ENCODE measurements at places on chromosomes 2 and 18.

DNA sequence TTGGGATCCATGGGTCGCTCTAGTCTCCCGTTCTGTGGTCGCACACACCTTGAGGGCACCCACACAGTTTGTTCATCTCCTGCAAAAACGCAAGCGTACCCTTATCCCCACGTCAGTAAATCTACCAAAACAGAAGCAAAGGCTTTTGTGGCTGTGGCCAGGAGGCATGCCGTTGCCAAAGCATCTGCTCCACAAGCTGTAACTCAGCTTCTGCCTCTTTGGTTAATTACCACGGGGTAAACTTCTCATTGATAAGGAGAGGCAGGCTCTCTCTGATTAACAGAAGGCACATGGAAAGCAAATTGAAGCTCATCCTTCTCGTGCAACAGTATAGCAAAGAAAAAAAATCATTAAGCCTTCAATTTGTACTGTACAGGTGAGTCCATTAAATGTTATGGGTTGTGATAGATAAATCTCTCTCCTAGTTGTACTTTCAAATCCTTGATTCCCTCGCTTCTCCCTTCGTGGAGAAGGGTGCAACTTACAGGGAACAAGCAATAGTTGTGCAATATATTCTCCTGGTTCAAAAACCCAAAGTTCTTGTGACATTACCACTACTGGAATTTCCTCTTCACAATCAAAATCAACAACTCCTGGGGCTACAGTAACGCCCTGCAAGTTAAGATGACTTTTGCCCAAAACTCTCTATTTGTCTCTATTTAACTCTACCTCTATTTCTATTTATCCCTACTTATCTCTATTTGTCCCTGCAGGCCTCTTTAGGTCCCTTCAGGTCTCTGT, 10.3 kb downstream of the PECR start:
- no peak for DNase-seq

DNA sequence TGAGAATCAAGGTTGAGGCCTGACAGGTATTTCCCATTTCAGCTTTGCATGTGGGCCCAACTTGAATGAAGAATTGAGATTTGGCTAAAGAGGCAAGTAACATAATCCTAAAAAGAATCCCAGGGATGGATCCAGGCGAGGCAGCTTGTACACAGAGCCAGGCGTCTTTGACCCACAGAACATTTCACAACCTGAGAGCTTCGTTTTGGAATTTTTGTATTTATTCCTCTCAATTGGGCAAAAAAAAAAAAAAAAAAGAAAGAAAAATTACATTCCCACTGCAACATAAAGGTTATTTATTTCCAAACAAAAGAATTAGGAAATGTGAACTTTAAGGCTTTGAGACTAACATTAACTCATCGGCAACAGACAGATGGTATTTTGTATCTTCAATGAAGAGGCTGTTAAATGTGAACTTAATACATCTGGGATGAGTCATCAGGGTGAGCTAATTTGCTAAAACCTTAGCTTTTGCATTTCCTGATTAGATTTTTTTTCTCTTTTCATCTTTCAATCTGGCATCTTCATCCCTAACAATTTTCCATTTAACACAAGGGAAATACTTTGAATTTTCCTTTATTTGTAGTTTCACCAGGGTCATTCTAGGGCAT, 478.5 kb upstream of the TNP1 start:
- no peak for DNase-seq

DNA sequence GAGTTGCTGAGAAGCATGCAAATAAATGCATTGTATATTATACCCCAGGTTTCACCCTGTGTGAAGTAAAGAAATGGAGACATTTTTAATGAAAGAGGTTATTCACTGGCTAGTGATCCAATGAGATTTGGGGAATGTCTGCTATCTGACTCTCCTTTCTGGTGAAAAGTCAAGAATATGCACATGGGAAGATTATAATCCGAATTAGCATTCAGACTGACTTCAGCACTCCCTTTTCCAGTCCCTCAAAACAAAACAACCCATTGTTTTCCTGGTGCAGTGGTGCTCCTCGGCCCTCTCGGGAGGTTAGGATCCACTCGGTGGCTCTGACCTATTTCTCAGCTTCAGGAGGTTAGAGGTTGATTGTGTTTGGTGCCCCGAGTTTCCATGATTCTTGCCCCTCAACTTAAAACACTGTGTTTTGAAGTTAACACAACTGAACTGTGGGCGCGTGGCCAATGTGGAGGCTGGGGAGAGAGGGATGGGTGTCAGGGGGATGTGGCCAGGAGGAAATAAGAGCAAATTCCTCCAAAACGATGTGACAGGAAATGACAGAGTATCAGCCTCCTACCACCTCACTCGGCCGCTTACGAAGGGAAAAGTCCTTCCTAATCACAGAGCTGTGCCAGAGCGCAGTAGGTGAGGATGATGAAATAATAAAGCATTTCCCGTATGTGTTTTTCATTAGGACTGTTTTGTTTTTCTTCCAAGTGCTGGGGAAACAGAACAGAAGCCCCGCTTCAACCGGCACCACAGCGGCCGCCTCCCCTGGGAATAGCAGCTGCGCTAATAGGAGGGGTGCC, 440.1 kb downstream of the MTX2 start:
- DNase-seq: no peak

DNA sequence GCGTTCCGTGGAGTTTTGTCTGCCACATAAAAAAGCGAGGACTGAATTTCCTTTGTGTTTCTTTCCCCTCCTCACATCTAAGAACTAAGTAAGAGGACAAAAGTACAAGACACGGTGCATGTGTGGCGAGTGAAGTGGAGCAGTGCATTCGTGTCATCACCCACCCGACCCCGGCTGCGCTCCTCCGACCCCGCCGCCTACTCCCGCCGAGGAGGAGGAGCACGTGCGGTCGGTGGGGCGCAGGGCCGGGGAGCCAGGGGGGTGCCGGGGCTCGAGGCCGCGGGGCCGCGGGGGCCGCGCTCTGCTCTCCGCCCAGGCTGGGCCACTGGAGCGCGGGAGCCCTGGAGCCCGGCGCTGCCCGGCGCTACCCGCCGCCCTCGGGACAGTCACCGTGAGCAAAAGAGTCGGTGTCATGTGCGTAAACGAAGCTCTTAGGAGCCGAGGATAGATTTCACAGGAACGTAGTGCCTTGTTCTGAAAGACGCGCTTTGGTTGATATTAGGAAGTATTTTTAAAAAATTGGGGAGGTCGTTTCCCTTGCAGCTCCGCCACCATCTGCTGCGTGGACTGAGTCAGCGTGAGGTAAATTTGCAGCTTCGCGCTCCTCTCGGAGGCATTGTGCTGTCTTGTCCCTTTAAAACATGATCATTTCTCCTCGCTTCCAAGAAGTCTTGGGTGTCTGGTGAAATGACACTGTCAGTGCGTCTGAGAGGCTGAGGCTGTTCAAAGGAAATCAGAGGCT, 11.0 kb downstream of the TBR1 start:
- no peak for DNase-seq
